ENCODE measurements at places on chromosomes 4 and X. TPM values are rescaled to one million over a fixed set of nuclear protein-coding genes. Genes with fewer than 3 reads are reported as not detected.

DNA sequence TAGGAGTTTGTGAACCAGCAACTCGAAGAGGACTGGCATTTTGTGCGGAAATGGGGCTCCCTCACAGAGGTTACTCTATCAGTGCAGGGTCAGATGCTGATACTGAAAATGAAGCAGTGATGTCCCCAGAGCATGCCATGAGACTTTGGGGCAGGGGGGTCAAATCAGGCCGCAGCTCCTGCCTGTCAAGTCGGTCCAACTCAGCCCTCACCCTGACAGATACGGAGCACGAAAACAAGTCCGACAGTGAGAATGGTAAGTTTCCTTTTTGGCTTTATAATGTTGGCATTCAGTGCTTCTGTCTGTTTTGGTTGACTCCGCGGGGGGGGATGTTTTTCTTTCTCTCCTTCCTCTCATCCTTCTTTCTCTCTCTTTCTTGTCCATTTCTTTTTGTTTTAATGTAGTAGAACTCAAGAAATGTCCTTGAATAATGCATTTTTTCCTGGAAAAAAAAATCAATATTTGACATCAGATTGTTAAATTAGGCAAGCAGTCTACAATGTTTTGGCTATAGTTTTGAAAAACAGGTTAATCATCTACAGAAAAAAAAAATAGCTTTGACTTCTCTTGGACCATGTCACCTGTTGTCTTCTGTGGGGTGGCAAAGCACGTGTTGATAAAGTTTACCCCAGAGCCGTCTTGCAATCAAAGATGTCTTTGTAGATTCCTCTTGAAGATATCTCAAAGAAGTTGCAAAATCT is 103.6 kb downstream of the TENM3 start:
- DNase-seq = no peak

GRCh38 chrX:56802921-56803849 is 74.1 kb downstream of the NBDY start:
- DNase-seq = no peak

- peak; percentile 31 for DNase-seq
Measured at GRCh38 chr4:65242156-65242846, 428.0 kb downstream of the EPHA5 start.

- DNase-seq = peak; percentile 69
Measured at GRCh38 chr4:11669156-11669555, 240.5 kb upstream of the HS3ST1 start.

- DNase-seq = no peak
Measured at GRCh38 chr4:48462363-48462762, 20.8 kb upstream of the SLC10A4 start.

GRCh38 chr4:61440321-61440720 is 240.2 kb downstream of the ADGRL3 start:
- no peak for DNase-seq

- DNase-seq = no peak
Measured at GRCh38 chrX:16635596-16635995, 14.4 kb upstream of the S100G start.

DNA sequence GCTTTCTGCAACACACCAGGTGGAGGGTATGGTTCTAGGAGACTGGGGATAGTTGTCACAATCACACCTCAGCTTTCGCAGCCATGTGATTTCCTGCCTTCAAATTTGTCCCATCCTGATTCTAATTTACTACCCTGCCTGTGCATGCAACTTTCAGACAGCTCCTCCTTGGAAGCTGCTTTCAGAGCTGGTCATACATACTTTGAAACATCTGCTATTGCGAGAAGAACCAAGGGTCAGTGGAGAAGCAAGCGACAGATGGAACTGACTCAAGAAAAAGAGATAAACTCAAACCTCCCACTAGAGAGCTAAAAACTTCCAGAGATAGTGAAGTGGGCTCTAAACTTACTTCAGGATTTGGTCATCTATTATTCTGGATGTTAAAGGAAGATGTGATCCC is 381.7 kb upstream of the FGF13 start:
- no peak for DNase-seq

- no peak for DNase-seq
Measured at GRCh38 chr4:107718351-107718965, 1.6 kb downstream of the PAPSS1 start.

DNA sequence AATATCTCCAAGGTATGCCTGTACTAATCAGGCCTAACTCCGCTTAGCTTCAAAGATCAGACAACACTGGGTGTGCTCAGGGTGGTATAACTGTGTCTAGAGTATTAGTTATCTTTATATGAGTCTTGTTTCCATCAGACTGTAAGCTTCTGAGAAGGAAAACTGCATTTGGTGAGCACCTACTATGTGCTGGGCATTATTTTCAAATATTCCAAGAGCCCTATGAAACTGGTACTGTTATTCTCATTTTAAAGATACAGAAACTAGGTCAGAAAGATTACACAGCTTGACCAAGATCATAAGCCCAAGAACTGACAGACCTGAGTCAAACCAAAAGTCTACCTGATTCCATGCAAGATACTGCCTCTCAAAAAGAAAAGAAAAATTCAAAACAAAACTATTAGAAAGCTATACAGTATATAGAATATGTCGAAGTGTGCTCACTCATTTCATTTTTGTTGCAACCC is 44.4 kb downstream of the LRBA start:
- DNase-seq = no peak

GRCh38 chr4:28675582-28675981 is 1814.9 kb downstream of the STIM2 start:
- DNase-seq = no peak

GRCh38 chrX:107683124-107683895 is 55.0 kb downstream of the PRPS1 start:
- DNase-seq = peak; percentile 33

DNA sequence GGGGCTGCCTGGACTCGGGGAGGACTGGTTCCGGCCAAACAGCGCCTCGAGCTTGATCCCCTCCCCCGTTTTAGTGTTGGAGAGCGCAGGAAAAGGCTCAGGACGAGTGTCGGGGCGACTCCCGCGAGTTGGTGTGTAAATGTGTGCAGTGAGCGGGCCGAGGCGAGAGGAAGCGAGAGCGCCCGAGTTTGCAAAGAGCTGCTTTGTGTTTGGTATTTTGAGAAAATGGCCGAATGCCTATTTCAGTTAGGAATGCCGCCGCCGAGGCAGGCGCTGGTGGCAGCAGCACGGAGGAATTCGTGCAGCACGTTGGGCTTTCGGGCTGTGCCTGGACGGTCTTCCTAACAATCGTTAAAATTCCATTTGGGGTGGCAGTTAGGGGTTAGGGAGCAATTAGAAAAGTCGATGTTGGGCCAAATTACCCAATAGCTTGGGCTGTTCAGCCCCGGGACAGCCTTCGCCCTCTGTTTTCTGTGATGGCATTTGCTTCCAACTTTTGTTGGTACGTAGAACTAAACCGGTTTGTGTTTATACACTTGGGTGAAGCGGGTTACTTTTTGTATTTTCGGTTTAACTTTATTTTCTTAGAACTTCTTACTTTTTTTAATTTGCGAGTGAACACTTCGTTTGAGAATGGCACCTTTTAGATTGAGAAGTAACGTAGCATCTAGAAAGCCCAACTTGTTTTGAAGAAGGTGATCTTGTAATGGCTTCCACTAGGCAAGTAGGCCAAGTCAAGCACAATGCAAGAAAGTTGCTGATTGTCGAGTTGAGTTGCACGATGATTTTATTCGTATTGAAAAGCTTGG is 1.6 kb downstream of the REST start:
- DNase-seq = peak; percentile 21

DNA sequence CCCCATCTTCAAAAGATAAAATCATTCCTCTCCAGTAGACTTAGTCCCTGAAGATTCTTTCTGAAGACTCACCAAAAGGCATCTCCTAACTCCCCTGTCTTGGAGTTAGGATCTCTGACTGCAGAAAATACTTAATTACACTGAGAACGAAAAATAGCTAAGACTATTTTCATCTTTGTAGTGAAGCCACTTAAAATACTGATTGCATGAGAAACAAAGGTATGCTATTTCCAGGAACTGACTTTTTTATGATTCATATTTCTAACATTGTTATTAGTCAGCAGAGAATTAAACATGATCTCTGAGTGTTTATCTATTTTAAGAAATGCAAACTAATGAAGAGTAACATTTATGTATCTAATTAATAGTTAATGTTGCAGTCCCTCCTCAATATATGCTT is 71.8 kb upstream of the NR3C2 start:
- DNase-seq = no peak

DNA sequence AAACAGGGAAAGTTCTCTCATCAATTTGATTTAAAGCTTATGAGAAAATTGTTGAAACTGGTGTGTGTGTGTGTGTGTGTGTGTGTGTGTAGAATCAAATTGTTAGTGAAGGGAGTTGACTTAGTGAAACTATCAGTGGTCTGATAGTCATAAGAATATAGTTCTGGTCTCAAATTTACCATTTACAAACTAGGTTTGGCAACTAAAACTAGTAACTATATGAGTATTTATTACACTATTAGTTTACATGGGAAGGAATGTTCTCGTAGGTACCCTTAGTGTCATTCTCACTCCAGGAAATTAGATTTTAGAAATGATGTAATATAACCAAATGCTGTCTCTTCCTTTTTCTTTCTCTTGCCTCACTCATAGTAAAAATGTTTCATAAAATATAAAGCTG is 11.9 kb downstream of the SULT1E1 start:
- DNase-seq = no peak

DNA sequence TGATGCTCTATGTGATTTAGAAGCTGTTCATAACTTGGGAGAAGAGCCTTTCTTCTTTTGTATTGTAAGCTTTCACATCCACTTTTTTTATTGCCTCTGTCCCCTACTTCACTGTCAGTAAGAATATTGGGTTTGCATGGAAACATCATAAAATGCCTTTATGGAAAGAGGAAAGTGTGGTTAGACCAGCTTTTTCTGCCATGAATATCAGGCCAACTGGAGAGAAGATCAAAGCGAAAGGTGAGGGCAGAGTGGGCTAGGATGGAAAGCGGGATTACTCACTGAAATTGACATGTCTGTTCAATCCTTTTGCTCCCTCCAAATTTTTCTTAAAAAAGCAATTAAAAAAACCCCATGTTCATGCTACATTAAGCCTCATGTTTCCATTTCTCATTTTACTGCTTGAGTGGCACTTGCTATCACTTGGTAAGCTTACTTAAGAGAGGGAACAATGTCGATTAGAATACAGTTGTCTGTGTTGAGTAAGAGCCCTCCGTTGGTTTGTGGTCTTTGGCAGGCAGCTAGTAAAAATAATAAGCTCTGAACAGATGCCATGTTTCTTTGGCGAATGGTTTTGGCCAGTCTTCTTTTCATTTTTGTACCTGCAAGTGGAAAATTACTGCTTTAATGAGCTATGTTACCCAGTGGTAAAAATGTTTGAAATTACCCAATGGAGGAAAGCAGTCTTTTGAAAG is 35.9 kb downstream of the SUPT20HL1 start:
- no peak for DNase-seq

- DNase-seq = no peak
Measured at GRCh38 chrX:37912304-37912703, 64.9 kb upstream of the DYNLT3 start.

DNA sequence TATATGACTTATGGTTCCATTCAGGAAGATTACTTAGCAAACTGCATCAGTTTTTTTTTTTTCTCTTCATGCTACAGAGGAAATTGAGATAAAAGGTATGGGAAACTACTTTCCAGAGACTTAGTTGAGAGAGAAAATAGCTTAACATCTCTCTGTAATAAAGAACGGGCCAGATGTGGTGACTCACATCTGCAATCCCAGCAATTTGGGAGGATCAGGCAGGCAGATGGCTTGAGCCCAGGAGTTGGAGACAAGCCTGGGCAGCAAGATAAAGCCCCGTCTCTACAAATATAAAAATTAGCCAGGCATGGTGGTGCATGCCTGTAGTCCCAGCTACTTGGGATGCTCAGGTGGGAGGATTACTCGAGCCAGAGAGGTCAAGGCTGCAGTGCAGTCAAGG is 271.2 kb upstream of the TENM3 start:
- DNase-seq = no peak

GRCh38 chr4:142781114-142781513 is 65.0 kb downstream of the INPP4B start:
- no peak for DNase-seq

- DNase-seq = no peak
Measured at GRCh38 chr4:113952452-113953029, 26.9 kb downstream of the ARSJ start.

Gene PDGFC
- 33.1 TPM for total RNA-seq

Gene ATP8A1
- total RNA-seq = not detected

Gene DCAF4L1
- total RNA-seq = 0.23 TPM

Gene GPR82
- not detected for total RNA-seq

Gene P2RY8
- not detected for total RNA-seq

Gene SNCA
- 3.9 TPM for total RNA-seq

Gene PABPC4L
- total RNA-seq = 0.88 TPM

Gene KDR
- 0.20 TPM for total RNA-seq

Data from PC-9 (cell line).